ENCODE measurements at places on chromosomes 11 and 22. TPM values are rescaled to one million over a fixed set of nuclear protein-coding genes. Genes with fewer than 3 reads are reported as not detected.

DNAJB7 gene
- total RNA-seq = not detected

DNA sequence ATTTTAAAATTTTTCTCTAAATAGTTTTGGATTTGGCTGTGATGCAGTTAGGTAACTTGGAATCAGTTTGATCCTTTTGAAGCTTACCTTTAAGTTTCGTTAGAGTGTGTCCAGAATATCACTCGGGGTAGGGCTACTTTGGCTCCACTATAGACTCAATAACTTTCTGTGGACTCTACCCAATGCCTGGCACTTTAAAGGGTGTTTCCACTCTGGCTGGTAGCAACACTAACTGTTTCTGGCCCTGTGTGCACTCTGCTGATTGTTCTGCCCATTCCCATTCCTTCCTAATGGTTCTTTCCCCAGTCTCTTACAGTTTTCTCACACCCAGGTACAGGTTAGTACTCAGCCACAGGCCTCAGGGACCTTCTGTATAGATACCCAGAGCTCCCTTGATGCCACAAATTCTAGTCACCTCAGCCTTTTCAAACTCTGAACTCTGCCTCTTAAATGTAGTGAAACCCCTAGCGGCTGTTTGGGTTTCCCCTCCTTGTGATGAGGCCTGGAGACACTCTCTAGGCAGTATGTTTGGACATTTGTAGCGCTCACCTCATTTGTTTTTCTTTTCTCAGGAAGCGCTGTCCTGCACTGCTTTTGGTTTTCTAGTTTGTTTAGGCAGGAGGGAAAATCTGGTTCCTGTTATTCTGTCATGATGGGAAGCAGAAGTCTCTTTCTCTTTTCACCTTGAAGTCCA lies 16.8 kb downstream of the CUL5 start:
- DNase-seq = no peak

- no peak for DNase-seq
Measured at GRCh38 chr22:26170795-26171580, 1.7 kb downstream of the SEZ6L start.

GRCh38 chr22:27459999-27460398 lies 341.6 kb downstream of the MN1 start:
- DNase-seq = no peak

DNA sequence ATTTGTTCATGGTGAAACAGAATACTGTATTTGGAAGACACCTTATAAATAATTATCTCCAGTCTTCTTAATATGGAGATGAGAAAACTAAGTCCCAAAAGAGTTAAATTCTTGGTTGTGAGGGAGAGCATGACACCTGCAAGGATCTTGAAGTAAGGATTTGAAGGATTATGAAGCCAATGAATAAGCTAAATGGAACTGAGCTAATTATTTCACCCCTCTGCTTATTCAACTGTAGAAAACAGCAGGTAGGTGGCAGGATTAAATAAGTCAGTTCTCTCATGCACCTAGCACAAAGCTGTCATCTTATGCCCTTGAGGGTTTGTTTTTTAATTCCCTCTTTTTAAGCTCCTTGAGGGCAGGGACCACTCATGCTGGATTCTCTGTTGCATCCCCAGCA lies 457.3 kb downstream of the ETS1 start:
- no peak for DNase-seq

GRCh38 chr22:37697538-37697835 lies 639 bp downstream of the TRIOBP start:
- no peak for DNase-seq

GRCh38 chr11:34509336-34509876 lies 4.2 kb downstream of the ELF5 start:
- no peak for DNase-seq

Data from thymus (tissue), 14 donors.